ENCODE measurements at places on chromosomes 5 and 9. TPM values are rescaled to one million over a fixed set of nuclear protein-coding genes. Genes with fewer than 3 reads are reported as not detected.

DNA sequence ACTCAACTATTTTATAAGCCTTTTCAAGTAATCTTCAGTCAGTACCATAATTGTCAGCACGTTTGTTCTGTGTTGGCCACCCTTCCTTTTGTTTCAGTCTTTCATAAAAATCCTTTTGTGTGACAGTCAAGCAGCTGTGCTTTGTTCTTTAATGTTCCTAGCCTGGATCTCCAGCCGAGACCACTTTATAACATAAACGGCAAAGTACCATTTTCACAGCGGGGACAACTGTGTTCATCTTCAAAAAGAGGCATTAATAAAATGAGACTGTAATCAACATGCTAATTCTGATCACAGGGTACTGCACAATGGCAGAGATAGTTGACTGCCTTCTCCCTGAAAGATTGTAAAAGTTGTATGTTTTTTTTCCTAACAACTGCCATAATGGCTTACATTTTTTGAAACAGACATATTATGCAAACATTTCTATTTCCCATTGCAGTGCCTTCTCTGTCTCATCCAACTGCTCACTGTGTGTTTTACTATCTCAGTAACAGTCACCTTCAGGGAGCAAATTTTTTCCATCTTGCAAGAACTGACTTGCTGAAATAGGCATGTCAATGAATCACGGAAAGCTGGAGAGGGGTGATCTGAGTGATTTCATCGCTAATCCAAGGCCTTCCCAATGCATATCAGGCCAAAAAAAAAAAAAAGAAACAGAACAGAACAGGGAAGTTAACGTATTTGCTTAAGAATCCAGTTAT lies 828.5 kb upstream of the DMAC1 start:
- DNase-seq, result no peak

- no peak for DNase-seq
Measured at GRCh38 chr9:14269916-14270315, 44.0 kb downstream of the NFIB start.

DNA sequence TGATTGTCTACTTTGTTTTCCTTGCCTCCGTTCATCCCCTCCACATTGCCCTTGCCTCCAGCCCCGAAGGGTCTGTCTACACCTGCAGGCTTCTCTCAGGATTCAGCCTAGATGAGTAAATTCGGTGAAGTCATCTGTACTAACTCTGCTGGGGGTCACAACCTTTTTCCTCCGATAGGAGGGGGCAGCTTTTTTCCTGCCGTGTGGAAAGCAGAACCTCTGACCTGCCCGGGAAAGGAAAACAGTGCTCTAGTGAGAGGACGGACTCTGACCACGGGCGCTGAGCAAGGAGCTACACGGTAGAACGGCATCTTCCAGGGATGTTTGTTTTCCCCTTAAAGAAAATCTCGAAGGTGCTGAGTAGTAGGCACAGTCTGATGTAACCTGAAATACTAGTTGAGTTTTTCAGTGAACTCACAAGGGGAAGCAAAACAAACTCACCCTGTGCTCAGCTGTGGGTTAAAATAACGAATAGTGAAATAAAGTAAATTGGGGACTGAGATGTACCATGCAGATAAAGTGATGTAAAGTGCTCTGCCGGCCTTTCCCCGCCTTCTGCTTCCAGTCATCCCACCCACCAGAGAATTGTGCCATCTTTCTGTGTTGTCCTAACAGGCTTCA lies 281.8 kb downstream of the AOPEP start:
- peak; percentile 86 for DNase-seq

DNA sequence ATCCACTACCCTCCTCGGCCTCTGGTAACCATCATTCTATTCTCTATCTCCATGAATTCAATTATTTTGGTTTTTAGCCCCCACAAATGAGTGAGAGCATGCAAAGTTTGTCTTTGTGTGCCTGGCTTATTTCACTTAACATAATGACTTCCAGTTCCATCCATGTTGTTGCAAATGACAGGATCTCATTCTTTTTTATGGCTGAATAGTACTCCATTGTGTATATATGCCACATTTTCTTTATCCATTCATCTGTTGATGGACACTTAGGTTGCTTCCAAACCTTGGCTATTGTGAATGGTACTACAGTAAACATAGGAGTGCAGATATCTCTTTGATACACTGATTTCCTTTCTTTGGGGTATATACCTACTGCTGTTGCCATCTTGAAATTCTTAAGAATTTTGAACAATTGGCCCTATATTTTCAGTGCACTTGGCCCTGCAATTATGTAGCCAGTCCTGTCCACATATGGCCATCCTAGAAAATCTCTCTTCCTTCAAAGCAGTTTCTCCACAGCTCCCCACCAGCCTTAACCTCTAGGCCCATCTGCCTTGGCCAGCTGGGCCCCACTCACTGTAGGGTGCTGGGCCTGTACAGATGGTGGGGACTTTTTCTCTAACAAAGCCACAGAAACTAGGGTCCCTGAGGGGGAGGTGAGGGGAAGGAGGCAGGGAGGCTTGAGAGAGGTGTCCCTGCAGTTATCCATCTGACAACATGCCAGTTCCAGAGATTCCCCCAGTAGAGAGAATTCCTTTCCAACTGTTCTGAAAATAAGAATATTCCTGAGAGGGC lies 81.9 kb upstream of the LHFPL2 start:
- no peak for DNase-seq

The PITX1 gene
- 13.1 TPM for total RNA-seq
